NCI-H1694 (cell line): ENCODE measurements at places on chromosomes 7 and 10.
A peak's percentile ranks its signal among the peaks of the same experiment; 100 is the strongest.

- no peak for DNase-seq
Observed at GRCh38 chr10:106897719-106898118, 266.8 kb downstream of the SORCS1 start.

DNA sequence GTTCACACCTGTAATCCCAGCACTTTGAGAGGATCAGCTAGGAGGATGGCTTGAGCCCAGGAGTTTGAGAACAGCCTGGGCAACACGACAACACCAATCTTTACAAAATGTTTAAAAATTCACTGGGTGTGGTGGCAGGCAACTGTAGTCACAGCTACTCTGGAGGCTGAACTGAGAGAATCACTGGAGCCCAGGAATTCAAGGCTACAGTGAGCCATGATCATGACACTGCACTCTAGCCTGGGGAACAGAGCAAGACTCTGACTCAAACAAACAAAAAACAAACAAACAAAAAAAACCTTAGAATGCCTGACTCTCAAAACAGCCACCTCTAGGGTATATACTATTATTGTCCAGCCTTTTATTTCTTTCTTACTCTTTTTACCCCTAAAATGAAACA is 56.5 kb upstream of the PAPSS2 start:
- no peak for DNase-seq

- DNase-seq, result no peak
Observed at GRCh38 chr10:112966194-112966855, 16.3 kb downstream of the TCF7L2 start.

DNA sequence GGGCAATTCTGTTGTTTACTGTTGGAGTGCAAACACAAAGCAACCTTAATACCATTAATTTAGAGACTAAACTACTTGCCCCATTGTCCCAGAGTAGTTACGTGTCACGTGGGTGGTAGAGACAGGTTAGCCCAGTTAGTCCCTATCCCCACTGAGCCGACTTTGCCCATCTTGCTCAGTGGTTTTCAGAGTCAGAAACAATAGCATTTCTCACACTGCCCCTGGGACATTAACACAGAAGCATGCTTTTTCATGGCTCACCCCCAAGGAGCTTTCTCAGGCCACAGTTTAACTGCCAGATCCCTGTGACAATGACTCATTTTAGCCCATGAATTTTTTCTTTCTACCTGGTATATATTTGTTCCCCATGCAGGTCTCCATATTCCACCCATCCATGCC is 271.0 kb downstream of the POU6F2 start:
- DNase-seq, result no peak

DNA sequence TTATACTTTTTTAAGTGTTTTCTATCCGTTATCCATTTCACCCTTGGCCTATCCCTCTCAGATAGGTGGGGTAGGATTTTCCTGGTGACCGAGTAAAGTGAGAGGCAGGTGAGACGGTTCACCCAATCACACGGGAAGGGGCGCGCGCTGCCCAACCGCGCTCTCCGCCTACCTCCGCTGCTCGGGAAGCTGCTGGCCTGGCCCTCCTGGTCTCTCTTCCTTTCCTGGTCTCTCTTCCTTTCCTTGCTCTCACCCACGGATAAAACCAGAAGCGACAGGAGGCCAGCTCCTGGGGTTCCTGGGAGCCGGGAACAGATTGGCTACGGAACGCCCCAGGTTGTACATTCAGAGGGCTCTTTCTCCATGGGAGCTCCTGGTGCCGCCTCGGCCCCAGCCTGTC is 14.3 kb upstream of the ZNF212 start:
- DNase-seq, result no peak

DNA sequence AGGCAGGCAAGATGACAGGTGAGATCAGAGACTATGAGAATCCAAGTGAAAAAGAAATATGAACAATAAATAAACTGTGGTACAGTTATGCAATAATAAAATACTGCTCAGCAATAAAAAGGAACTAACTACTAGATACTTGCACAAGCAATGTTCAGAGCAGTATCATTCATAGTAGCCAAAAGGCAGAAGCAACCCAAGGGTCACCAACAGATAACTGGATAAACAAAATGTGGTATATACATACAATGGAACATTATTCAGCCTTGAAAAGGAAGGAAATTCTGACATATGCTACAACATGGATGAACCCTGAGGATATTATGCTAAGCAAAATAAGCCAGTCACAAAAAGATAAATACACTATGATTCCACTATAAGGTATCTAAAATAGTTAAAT is 76.9 kb upstream of the KCNIP2 start:
- DNase-seq, result no peak

DNA sequence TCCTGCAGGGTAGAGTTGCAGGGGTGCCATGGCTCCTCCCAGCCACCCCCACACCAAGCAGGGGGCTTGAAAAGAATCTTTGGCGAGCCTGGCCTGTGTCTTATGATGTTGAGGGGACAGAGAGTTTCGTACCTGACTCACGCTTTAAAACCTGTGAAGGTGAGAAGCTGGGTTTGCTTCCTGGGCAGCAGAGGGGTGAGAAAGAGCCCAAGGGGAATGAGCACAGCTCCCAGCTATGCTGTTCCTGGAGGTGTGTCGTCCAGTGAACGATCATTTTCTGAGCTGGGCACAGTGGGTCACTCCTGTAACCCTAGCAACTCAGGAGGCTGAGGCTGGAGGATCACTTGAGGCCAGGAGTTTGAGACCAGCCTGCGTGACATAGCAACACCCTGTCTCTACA is 13.5 kb upstream of the ADRB1 start:
- no peak for DNase-seq

DNA sequence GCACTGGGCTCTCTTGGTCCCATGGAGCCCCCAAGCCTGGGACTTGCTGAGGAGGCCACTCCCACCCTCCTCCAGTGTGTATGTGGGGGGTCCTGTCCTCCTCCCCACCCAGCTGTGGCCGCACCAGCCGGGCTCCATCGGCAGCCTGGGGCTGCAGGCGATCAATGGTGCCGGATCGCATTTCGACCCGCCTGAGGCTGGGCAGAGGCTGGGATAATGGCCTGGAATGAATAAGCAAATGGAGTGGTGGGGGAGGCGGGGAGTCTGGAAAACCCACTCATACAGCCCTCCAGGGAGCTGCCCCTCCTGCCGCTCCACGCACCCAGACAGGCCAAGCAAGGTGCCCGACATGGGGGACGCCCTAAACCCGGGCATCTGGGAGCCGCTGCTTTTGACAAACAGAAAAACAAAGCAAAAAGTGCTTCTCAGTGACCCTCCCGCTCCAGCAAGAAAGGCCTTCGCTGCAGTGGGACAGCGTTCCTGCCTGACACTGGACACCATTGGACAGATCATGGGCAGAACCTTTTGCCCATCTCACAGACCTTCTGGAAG is 160.5 kb downstream of the NRF1 start:
- no peak for DNase-seq

DNA sequence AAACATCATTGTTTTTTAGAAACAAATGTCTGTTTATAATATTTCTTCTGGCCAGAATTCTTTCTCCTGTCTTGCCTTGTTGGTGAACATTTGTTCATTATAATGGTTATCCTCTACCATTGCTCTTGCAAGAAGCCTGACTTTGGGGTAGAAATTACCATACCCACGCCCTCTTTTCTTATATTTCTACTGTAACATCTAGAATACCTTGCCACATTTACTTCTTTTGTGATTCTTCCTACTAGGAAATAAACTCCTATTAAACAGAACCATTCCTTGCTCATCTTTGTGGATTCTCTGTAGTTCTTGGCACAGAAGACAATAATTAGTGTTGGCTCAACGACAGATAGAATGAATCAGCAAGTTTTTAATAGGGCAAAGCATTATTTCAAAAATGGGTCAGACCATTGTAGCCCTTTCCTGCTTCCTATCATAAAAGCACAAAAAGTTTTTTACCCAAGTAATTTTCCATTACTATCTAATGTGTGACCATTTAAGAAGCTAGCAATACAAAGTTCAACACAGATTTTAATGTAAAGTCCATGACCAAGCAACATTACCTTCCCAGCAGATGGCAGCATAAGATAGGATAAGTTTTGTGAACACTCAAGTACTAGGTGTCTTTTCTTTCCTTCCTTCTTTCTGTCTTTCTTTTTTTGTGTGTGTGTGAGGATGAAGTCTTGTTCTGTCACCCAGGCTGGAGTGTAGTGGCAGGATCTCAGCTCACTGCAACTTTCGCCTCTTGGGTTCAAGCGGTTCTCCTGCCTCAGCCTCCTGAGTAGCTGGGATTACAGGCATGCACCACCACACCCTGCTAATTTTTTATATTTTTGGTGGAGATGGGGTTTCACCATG is 270.4 kb downstream of the HGF start:
- DNase-seq, result peak; percentile 81

DNA sequence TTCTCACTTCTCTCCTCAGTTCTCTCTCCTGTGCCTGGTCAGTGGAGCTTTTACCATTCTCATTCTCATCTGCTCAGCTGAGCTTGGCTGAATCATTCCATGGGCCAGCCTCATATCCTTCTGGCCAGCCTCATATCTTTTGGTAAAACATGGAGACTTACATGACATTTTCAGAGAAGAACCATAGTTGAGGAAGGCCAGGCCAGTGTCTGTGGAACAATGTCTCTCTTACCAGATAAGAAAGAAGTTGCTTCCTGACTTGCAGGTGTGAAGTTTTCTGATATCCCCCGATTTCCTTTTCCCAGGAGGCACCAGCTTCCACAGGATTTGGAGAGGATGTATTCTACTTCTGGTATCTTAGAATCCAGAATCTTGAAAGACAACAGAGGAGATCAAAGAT is 24.7 kb downstream of the ST7 start:
- DNase-seq, result no peak

GRCh38 chr7:30548845-30549244 is 44.2 kb upstream of the GGCT start:
- DNase-seq, result peak; percentile 67

GRCh38 chr7:16741676-16742075 is 11.9 kb upstream of the TSPAN13 start:
- DNase-seq, result no peak

GRCh38 chr7:75689246-75690099 is 49.3 kb downstream of the HIP1 start:
- DNase-seq, result no peak

GRCh38 chr7:69334701-69335100 is 263.6 kb upstream of the AUTS2 start:
- DNase-seq, result no peak

DNA sequence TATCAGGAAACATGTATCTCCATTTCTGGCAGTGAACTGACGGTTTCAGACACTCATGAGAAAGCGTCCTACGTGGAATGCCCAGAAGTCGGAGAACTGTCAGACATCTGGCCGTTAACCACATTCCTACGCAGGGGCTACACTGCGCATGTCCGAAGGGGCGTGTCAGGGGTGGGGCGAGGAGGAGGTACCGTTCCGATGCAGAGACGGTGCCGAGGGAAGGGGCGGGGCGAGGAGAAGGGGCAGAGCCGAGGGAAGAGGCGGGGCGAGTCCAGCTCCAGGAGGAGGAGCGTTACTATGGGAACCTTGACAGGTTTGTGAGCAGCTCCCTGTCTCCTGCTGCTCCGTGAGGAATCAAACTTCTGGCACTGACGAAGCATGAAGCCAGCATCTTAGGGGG is 366.9 kb upstream of the NUPR2 start:
- no peak for DNase-seq

- no peak for DNase-seq
Observed at GRCh38 chr7:66679633-66680244, 51.1 kb downstream of the KCTD7 start.

GRCh38 chr7:28418311-28418710 is 6.0 kb downstream of the CREB5 start:
- no peak for DNase-seq

DNA sequence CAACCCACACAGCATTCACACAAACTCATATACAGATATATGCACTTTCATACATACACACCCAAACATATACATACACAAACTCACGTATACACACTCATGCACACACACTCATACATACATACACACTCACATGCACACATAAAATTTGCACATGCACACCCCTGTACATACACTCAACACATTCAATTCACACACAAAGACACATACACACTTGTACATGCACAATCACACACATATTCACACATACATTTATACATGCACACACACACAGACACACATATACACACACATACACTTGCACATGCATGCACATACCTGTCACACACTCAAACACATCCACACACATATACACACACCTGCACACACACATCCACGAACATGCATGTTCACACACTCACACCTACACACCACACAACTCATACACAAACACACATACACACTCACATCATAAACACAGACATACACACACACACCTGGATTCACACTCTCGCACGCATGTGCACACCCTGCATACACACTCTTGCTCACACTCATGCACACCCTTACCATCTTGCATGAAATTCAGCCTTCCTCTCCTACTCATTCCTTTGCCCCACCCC is 451.2 kb downstream of the GRID1 start:
- DNase-seq, result no peak

GRCh38 chr7:155917836-155918430 is 105.7 kb upstream of the SHH start:
- no peak for DNase-seq

- no peak for DNase-seq
Observed at GRCh38 chr10:113945687-113946085, 91.2 kb downstream of the NHLRC2 start.

DNA sequence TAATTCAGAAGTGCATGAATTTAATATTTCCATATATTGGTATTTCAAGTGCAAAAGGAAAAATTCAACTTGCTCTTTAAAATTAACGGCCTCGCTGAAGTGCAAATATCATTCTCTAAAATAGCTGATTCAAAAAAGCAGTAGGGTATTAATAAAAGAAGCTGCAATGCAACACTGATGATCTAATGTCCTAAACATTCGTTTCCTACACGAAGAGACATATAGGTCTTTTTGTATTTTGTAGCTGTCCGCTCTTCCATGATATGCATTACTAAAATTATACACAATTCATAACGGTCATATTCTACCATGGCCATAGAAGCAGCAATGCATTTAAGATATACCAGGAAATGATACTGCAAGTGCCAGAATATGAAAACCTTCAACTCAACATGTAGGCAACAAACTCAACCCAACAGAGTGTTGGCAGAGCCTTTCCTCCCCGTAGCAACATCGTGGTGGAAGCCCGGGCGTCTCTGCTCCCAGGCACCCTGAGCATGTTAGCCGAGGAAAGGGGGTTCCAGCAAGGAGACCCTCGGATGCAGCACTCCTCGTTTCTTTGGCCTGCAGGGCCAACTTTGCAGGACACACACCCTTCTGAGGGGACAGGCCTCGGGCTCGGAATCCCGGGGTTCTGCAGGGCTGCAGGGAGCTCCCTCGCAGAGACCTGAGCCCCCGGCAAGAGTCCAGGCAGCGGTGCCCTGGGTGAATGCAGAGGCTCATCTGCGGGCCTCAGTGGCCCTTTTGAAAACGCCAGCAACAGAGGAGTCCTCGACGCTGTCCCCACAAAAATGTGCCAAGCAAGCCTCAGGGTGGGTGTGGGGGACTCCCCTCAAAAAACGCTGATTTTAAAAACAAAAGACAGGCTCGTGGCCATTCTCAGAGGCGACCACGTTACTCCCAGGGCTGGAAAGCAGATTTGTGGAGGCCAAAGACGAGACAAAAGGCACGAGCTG is 1.6 kb downstream of the FAM171A1 start:
- no peak for DNase-seq

- DNase-seq, result no peak
Observed at GRCh38 chr7:108311446-108312168, 144.6 kb downstream of the NRCAM start.

- no peak for DNase-seq
Observed at GRCh38 chr7:36690514-36691187, 33.6 kb downstream of the AOAH start.
